ENCODE measurements at places on chromosomes 4 and X.
A peak's percentile ranks its signal among the peaks of the same experiment; 100 is the strongest.

DNA sequence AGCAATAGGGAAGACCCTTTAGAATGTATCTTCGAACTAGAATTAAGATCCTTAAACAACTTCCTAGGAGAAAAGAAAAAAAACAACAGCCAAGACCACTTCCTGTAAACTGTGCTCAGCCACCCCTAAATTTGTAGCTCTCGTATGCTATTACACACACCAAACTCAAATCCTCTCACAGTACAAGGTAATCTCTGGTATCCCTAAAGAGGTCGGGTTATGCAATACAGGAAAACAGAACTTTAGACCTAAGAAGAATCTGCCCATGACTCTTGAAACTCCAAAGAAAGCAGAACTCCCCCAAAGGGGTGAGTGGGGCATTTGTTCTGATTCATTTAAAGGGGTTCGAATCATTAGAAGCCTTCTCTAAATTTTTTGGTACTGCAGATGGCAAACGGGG, 170.9 kb upstream of the CASK start:
- DNase-seq = no peak

DNA sequence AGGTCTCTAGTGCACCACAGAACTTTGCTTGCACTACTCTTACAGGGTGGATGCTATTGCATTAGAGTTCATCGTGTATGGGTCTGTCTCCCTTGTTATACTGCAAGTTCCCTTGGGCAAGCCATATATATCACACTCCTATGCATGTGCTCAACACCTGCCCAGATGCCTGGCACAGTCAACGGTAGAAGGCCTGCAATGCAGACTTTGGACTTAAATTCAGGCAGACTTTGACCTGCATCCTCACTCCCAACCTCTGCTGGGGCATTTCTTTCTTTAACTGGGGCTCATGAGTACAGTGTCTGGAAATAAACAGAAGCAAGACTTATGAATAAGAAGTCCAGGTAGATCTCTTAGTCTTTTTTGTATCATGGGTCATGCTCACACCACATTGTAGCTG, 148.2 kb downstream of the LDB2 start:
- DNase-seq = no peak

DNA sequence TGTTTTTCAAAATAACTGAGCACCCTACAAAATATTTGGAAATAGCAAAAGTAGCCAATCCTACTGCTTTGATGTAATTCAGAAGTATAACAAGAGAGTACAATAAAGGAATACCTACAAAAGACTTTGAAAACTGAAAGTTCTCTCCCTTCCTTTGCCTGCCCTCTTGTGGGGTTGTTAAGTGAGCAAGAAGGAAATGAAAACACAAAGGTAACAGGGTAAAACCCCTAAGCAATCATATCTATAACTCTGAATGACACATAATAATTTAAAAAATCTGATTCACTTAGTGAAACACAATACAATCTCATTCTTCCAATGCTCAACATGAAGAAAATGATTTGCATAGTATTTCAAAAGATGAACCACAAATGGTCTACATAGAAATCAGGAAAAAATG, 98.2 kb downstream of the FRYL start:
- peak; percentile 57 for DNase-seq

DNA sequence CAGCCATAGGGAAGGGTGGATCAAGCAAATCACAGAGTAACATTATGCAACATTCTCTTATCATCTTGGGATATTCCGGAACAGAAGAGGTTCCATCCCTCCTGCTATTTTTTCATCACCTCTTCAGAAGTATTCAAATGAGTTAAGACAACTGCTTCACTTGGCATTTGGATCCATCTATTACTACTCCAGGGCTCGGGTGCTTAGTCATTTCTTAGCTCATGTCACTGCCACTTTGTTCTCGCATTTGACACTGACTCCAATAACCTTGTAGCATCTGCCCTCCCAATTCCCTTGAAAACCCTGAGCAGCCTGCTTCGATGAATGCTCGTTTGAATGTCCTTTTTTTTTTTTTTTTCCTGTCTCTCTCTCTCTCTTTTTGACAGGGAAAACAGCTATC, 114.9 kb downstream of the PPARGC1A start:
- no peak for DNase-seq

GRCh38 chrX:20019672-20020365, 29.0 kb upstream of the BCLAF3 start:
- no peak for DNase-seq

DNA sequence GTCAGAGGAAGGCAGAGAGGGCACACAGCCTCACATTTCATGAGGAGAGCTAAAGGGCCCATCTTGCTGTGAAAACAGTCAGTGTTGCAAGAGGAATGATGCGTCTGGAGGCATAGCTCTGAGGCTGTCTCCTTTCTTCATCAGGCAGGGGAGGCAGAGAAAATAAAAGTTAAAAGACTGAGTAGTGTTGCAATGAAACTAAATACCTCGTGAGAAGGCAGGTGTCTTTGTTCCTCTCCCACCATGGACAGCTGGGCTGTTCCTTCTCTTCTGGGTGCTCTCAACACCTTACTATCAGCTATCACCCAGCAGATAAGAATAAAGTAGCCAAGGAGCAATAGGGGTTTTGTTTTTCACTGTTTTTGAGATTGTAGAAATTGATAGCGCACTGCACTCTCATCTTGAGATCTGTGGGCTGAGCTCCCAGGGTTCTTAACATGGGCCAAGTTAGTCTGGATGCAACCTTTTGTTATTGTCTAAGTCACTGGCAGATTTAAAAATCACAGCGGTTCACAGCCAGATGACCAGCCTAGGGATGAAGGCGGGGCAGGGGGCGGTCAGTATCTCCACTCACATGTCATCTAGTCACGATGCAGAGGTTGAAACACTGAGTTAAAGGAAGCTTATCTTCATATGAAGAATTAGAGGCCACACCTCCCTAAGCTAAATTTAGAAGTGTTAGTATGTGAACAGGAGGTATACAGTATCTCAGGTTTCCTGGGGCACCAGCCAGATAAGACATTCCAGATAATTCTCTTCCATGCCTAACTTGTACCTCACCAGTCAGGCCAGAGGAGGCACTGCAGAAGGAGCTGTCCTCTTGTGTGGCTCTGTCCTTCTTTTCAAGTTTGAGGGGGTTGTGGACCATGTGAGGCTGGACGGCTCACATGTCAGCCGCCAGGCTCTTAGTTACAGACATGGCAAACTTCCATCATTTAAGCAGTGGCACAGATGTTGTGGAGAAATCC, 36.9 kb downstream of the PARM1 start:
- DNase-seq = no peak

DNA sequence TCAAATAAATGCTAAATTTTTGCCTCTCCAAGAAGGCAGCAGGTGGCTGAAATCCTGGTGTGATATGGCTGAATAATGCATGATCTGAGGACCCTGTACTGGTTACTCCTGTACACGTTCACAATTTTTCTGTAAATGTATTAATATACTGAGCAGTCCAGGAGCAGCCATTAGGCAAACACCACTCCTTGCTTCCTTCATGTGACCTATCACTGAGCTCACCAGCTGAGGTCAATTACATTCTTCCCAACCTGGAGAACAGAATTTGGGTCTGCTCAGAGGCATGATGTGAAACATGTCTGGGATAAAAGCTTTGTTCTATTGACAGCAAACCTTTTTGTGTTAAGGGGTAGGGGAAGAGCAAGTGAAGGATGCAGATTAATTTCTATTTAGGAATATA, 26.9 kb downstream of the RAB40AL start:
- DNase-seq = no peak
